Activated CD4-positive, alpha-beta T cell treated with anti-CD3 and anti-CD28 coated beads, Interleukin-2, Interleukin-6, amounts not matched to agents 100 ng/mL and 50 ng/mL, durations not matched to agents 16 hours and 8 hours (primary cell): ENCODE measurements at places on chromosomes 12 and 14.

GRCh38 chr12:30908722-30909348 lies 17.7 kb upstream of the TSPAN11 start:
- DNase-seq = no peak

DNA sequence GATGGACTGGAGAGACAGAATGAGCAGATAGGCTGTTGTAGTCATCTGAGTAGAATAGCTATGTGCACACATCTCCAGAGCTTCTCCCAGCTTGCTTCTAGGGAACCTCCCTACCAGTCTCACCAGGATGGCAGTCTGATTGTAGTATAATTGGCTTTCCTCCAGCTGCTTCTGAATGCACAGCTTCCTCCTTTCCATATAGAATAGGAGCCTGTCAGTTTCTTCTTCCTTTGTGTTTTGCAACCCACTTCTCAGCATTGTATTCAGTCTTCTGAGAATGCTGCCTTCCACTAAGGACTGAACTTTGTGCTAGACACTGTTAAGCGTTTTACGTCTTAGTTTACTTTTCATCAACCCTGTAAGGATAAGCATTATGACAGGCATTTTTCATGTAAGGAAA lies 2.2 kb upstream of the CSAD start:
- DNase-seq = no peak

- no peak for DNase-seq
Observed at GRCh38 chr14:74134484-74134883, 49.7 kb downstream of the LIN52 start.

DNA sequence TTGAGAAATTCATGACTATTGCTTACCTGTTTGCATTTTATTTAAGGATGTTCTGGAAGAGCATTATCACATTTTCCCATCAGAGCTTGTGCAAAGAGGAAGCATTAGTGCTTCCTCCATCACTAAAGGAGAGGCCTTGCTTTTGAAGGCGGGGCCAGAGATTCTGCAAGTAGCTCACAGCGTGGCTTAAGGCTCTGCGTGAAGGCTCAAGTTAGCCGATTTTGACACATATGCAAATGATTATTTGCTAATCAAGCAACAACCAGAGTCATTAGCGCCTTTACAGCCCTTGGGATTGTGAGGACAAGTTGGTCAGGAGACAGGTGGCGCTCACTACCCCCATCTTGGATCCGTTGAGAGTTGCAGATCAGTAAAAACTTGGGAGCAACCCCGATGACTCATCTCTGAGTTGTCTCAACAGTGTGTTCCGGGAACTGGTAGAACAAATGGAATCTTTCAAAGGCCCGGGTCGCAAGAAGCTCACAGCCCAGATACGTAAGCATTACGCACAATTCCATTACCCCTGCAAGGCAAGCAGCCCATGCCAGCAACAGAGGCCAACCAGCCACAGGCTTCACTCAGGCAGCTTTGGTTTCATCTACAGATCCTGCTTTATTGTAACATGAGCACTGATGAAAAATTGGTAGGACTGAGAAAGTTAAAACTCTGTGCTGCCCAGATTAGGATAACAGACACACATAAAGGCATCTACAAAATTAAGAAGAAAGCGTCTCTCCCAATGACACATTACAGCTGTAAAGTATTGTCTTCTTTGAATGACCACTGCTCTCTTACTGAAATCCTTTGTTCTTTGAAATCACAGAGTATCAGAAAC lies 34.9 kb upstream of the SPTSSA start:
- no peak for DNase-seq

GRCh38 chr12:25130741-25131188 lies 64.2 kb downstream of the DNAI7 start:
- peak; percentile 42 for DNase-seq

DNA sequence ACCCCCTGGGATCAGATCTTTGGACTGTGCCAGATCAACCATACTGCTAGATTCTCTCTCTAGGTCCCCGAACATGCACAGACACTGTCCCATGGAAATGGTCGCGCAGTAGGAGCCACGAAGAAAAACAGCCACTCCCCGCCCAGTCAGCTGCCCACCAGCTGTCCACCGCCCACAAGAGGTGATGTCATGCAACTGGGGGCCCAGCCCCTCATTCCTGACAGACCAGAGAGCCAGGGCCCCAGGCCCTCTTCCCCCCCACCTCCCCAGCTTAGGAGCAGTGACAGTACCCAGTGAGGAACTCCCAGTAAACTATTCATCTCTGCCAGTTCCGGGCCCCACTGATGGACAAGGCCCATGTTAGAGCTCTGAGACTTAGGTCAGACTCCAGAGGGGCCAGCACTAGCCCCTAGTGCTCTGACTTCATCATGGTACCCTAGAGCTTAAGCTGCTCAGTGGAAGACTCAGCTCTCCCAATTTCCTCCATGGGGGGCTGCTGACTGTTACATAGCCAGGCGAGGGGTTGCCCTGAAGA lies 3.7 kb upstream of the TAMALIN start:
- DNase-seq = no peak

DNA sequence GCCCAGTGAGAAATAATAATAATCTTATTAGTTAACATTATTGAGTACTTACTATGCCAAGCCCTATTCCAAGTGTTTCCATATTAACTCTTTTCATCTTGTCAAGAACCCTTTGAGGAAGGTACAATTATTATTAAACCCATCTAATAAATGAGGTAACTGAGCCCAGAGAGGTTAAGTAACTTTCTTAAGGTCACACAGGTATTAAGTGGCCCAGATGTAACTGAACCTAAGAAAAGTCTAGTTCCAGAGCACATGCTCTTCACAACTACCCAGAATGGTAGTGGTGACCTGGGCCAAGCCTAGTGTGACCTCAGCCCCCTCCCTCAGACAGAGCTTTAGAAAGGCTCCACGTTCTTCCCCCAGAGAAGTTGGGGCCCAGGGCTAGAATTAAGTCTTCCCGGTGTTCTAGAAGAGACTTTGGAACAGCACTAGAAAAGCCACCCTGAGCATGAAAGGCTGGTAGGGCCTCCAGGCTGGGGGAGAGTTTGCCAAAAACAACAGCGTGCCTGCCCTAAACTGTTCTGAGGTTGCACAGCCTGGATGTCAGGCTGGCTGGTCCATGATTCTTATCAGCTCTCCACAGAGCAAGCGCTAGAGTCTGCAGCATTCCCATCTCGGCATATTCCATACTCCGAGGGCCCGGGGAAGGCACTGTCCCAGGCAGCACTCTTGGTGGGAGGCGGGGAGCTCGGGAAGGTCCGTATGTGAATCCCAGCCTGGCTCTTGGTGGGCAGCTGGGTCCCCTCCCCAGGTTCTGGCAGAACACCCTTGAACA lies 41.3 kb upstream of the CTDSP2 start:
- no peak for DNase-seq

DNA sequence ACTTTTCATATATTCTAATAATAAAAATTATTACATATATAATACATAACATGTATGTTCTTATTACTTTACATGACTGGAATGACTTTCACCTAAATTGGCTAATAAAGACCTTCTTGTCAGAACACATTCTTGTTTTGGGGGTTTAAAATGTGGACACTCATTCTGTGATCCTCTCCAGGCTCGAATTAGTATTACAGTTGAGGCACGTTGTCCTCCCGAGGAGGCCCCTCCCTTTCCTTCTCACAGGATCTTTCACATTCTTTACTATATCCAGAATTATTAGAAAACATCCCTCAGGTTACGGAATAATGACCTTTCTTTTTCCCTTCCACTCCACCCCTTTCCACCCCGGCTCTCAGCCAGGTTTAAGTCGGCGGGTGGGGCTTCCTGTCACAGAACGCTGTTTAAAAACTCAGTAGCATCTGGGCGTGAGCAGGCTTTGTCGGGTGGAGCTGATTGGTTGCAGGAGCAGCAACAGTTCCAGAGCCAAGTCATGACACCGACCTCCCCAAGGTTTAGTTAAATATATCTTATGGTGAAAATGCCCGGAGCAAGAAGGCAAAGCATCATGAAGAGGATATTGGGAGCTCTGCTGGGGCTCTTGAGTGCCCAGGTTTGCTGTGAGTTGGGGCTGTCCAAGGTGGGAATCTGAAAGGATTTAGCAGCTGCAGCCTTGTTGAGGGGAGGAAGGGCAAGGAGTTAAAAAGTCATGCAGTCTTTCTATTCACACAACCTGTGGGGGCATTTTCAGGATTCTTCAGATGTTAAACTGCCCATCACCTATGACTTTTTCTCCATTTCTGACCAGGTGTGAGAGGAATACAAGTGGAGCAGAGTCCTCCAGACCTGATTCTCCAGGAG lies 396.7 kb upstream of the OR4E1 start:
- DNase-seq = peak; percentile 65

DNA sequence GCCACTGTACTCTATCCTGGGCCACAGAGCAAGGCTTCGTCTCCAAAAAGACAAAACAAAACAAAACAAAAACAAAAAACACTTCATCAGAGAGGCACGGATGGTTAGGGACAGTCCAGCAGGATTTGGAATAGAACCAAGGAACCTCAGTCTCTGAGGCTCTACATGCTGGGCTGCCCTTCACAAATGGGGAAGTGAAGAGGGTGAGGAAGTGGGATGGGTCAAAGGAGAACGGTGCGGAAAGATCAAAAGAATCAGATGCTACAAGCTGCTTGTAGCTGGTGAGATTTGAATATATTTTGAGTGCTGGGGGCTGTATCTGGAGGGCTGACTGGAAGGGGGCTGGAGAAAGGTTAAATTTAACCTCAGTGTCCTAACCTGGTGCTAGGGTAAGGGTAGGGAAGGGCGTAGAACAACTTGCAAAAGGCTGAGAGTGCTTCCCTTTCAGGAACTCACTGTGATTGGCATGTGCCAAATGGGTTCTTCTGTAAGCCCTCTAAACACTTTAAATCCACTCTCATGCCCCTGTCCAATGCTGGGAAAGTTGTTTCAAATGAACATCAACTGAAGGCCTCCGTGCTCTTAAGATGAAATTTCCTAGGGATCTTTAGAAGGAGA lies 4.6 kb downstream of the FOXJ2 start:
- no peak for DNase-seq

GRCh38 chr14:98138666-98139065 lies 1133.3 kb downstream of the BCL11B start:
- DNase-seq = peak; percentile 90

- DNase-seq = no peak
Observed at GRCh38 chr12:67014642-67015041, 254.5 kb upstream of the CAND1 start.

DNA sequence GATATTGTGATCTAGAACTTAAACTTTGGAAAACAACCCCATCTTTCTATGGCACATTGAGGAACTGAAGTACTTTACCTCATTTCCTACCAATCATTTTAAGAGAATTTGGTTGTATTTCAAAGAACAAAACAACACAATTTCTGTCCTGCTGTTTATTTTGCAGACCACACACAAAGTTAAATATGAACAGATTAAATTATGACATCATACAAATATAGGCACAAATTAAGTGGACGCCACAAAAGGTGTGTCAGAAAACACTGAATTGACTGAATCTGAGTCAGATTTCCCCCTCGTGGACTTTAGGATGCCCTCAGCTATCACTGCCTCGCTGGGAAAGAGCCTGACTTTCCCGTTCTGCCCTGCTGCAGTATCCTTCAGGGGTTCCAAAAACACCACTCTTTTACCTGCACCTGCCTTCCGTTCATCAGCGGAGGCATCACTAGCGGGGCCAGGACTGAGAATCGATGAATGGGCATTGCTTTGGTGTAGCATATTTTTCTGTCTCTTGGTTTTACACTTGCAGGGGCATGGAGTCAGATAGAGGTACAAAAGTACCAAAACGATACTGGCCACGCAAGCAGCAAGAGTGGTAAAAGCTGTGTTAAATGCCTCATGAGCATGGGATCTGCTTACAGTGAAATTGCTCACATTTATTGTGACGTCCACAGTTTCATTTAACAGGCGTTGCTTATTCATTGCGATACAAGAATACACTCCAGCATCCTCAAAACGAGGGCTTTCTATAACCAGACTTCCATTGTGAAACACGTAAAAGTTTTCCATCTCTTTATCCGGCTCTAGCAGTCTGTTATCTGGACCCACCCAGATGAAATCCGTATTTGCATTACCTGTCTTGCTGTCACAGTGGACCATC lies 2.0 kb upstream of the PCED1B start:
- no peak for DNase-seq

DNA sequence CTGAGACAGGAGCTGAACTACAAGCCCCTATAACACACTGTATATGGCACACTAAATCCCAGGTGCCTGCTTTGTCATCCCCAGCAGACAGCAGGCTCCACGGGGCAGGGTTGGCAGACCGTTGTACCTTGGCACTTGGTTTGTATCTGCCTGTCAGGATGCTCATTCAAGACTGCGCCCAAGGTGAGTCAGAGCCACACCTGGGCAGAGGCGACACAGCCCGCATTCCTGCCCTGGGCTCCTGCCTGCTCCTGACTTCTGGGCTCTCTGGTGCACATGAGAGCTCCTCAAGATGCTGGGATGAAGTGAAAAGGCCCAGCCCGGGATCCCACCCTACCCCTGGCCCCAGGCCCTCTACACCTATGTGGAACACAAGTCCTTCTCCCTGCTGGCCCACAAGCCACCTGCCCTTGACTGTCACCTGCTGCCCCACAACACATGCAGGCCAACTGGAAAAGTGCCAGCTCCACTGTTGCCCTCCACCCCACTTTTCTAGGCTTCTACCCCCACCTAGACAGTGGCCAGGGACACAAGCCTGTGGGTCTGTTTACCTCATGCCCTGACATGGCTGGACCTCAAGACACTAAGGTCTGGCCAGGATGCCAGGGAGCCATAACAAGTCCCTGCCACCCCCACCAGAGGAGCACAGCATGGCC lies 30.8 kb upstream of the PNMA1 start:
- peak; percentile 32 for DNase-seq

- no peak for DNase-seq
Observed at GRCh38 chr12:113277511-113277910, 56.2 kb downstream of the TPCN1 start.

GRCh38 chr12:124549629-124550028 lies 17.8 kb downstream of the NCOR2 start:
- no peak for DNase-seq

- DNase-seq = no peak
Observed at GRCh38 chr14:92493024-92493423, 20.6 kb upstream of the RIN3 start.

GRCh38 chr12:39464976-39465695 lies 22.2 kb upstream of the KIF21A start:
- no peak for DNase-seq

GRCh38 chr12:118189741-118190191 lies 53.8 kb downstream of the PEBP1 start:
- DNase-seq = no peak

GRCh38 chr14:103522649-103523574 lies at the start of gene CKB:
Gene CKB, minus strand, starts transcription at chr14:103522830. Its CDS starts 337 bp downstream, at chr14:103522493.
- no peak for DNase-seq

DNA sequence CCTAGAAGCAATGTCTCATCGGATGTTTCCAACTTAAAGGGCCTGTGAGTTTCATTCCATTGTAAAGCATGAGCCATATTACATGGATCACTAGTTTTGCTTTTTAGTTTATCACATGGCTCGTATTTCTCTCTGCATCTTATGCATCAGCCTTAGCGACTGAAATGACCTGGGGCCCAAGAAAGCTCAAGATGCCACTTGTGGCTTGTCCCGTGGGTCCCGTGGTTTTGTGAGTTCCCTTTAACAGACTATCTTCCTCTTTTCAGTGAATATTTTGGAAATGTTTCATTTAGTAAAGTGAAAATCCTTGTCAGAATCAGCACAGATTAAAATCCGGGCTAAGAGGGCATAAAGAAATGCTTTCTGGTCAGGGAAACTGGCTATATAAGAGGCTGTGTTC lies 86.2 kb upstream of the PPM1H start:
- DNase-seq = no peak
